ENCODE measurements at places on chromosomes 12 and 14. TPM values are rescaled to one million over a fixed set of nuclear protein-coding genes. Genes with fewer than 3 reads are reported as not detected.

The LTA4H gene
- total RNA-seq = 119 TPM

DNA sequence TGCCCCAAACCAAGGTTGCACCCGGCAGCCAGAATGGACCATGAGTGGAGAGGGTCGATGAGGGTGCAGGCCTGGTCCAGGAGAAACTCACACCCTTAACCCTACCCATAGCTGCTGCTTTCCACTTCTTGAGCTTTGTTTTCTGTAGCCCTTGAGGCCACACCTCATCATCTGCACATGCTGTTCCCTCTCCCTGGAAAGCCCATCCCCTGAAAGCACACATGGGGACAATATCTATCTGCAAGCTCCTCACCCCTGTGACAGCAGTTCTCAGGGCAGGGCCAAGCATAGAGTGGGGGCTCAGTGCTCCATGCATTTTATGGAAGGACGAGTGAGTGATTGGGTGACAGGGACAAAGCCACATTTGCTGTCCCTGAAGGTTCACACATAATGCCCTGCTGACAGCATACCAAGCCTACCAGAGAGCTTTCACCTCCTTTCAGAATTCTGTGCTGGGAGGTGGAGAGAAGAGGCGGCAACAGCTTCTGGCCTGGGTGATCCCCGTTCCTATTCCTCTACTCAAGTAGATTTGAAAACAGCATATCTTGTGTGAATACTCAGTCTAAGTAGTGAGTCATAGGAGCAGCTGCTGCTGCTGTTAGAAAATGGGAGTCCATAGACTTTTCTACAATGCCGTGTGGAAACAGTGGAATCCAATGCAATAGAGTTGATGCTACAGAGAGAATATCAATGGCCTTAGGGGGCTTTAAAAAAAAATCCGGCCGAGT lies 44.6 kb downstream of the SRGAP1 start:
- no peaks in the 10 kb centered on the region for H3K27me3 ChIP-seq
- no peaks in the 10 kb centered on the region for H3K36me3 ChIP-seq
- H3K4me3 ChIP-seq = no peak overlapping the region
- no peak for DNase-seq
- no peaks in the 10 kb centered on the region for H3K4me1 ChIP-seq
- no peak overlapping the region for H3K27ac ChIP-seq

The HOXC4 gene
- 4.8 TPM for total RNA-seq

The DPF3 gene
- 4.3 TPM for total RNA-seq

DNA sequence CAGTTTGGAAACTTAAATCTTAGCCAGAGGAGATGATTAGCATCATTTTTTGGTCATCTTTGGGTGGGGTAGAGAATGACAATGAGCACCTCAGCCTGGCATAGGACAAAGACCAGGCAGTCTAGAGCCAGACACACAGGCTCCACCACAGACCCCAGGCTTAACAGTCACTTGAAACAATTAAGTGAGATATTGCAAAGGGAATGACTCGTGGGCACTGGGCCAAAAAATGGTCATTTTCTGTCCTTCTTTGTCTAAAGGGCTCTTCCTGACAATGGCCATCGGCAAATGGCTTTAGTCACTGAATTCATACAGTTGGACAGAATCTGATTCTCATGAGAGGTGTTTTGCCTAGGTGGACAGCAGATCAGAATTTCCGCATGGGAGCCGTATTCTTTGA lies 78.0 kb upstream of the DICER1 start:
- H3K4me3 ChIP-seq = no peak overlapping the region
- H3K4me1 ChIP-seq = peaks cover 27% of the 10 kb centered on the region
- H3K27ac ChIP-seq = no peak overlapping the region

GRCh38 chr12:2198542-2198941 lies 145.8 kb downstream of the CACNA1C start:
- H3K4me3 ChIP-seq = no peak overlapping the region
- DNase-seq = no peak
- H3K27ac ChIP-seq = no peak overlapping the region

The KRT71 gene
- total RNA-seq = not detected

GRCh38 chr12:100672075-100672592 lies 98.7 kb downstream of the GAS2L3 start:
- H3K36me3 ChIP-seq = no peaks in the 10 kb centered on the region
- H3K27ac ChIP-seq = no peak overlapping the region
- no peak overlapping the region for H3K4me3 ChIP-seq
- DNase-seq = no peak
- no peaks in the 10 kb centered on the region for H3K4me1 ChIP-seq
- no peaks in the 10 kb centered on the region for H3K27me3 ChIP-seq

All from activated B cell treated with CpG ODN at 0.5 μM for 24 hours (primary cell).